ENCODE measurements at places on chromosomes 12 and 14. TPM values are rescaled to one million over a fixed set of nuclear protein-coding genes. Genes with fewer than 3 reads are reported as not detected.

FOXG1 gene
- total RNA-seq = not detected

TNFAIP2 gene
- total RNA-seq = 4.0 TPM

SCN8A gene
- total RNA-seq = 1.2 TPM

KRT6B gene
- total RNA-seq = not detected

CIROP gene
- total RNA-seq = not detected

C1R gene
- 3.3 TPM for total RNA-seq

LMNTD1 gene
- total RNA-seq = not detected

SLC25A3 gene
- total RNA-seq = 367 TPM

SART3 gene
- total RNA-seq = 85.0 TPM

ANKS1B gene
- 2.0 TPM for total RNA-seq

RGS6 gene
- 1.6 TPM for total RNA-seq

CACNB3 gene
- 5.9 TPM for total RNA-seq

MAGOHB gene
- total RNA-seq = 40.4 TPM

RIN3 gene
- 14.1 TPM for total RNA-seq

RD3L gene
- total RNA-seq = not detected

METTL17 gene
- 102 TPM for total RNA-seq

MIP gene
- total RNA-seq = not detected

STYK1 gene
- total RNA-seq = 0.17 TPM

LETMD1 gene
- total RNA-seq = 74.8 TPM

GLT1D1 gene
- not detected for total RNA-seq

HELB gene
- total RNA-seq = 40.1 TPM

KRT7 gene
- total RNA-seq = 7.6 TPM

TMED8 gene
- 33.2 TPM for total RNA-seq

KLHDC1 gene
- total RNA-seq = 0.97 TPM

KRT76 gene
- total RNA-seq = not detected

AMDHD1 gene
- 1.4 TPM for total RNA-seq

CLEC1A gene
- not detected for total RNA-seq

STXBP6 gene
- total RNA-seq = not detected

CLEC9A gene
- total RNA-seq = not detected

EML5 gene
- 2.6 TPM for total RNA-seq

NRXN3 gene
- total RNA-seq = not detected

HOXC5 gene
- total RNA-seq = not detected

EFS gene
- total RNA-seq = not detected

RAD52 gene
- total RNA-seq = 9.3 TPM

STON2 gene
- total RNA-seq = 0.64 TPM

GALNT8 gene
- 0.87 TPM for total RNA-seq

CEBPE gene
- not detected for total RNA-seq

CD27 gene
- 42.1 TPM for total RNA-seq

KLHL28 gene
- 13.0 TPM for total RNA-seq

VRTN gene
- total RNA-seq = not detected

TMEM117 gene
- 4.2 TPM for total RNA-seq

L2HGDH gene
- total RNA-seq = 14.1 TPM

ADCY4 gene
- 2.3 TPM for total RNA-seq

PARPBP gene
- total RNA-seq = 35.2 TPM

GRIN2B gene
- total RNA-seq = 0.26 TPM

KIF26A gene
- total RNA-seq = 1.1 TPM

ASB2 gene
- 68.7 TPM for total RNA-seq

SINHCAF gene
- 222 TPM for total RNA-seq

CHFR gene
- total RNA-seq = 59.9 TPM

FOXM1 gene
- 134 TPM for total RNA-seq

Data from activated T-helper 17 cell treated with anti-CD3 and anti-CD28 coated beads, Interleukin-2, amount 50 U/mL, for 72 hours (primary cell).